Dermis microvascular lymphatic vessel endothelial cell (primary cell): ENCODE measurements at places on chromosomes 1 and 21. TPM values are rescaled to one million over a fixed set of nuclear protein-coding genes. Genes with fewer than 3 reads are reported as not detected.
A peak's percentile ranks its signal among the peaks of the same experiment; 100 is the strongest.

- no peak for DNase-seq
These were observed 36.5 kb downstream of the LRRC8C start for GRCh38 chr1:89669441-89669840.

- DNase-seq, result no peak
These were observed 50.1 kb downstream of the ATF6 start for GRCh38 chr1:161816201-161816600.

DNA sequence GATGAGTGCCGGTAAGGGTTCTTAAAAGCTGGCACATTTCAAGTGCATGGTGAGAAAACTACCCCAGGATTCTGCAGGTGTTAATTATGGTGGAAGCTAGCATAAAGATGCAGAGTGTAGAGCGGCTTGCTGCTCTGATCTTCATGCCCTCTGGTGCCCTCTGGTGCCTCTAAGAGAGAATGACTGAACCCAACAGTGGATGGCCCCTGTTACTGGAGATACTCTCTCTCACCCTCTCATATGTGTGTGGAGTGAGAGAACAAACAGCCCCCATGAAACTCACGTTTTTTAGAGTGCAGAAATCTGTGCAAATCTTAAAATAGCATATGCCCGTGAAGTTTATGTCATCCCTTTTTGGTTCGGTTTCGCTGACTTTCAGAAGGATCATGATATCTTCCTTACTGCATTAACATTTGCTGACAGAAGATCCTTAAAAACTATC lies 90.0 kb downstream of the GRIK1 start:
- peak; percentile 60 for DNase-seq

DNA sequence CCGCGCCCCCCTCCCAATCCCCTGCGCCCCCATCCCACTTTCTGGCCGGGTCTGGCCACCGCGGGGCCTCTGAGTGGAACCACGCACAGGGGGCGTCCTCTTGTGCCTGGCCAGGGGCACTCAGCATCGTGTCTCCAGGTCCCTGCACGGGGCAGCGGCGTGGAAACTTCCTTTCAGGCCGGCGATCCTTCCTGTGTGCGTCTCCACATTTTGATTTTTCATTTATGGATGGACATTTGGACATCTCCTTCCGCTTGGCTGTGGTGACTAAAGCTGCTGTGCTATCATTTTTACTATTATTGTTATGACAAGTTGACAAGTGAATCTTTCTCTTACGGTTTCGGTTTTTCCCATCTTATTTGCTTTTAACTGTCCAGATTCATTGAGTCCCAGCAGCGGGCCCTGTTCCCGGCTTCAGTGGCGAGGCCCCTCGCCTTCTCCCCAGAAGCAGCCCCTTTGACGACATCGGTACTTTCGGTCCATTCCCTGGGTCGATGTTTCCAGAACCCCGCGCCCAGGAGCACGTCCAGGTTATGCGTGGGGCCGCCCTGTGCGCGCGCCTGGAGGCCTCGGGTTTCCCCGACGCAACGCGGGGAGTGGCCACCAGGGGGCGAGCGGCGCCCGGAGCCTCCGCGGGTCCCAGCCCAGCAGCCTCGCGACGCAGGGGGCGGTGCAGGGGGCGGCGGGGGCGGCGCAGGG lies 12.4 kb upstream of the SLC19A1 start:
- peak; percentile 70 for DNase-seq

DNA sequence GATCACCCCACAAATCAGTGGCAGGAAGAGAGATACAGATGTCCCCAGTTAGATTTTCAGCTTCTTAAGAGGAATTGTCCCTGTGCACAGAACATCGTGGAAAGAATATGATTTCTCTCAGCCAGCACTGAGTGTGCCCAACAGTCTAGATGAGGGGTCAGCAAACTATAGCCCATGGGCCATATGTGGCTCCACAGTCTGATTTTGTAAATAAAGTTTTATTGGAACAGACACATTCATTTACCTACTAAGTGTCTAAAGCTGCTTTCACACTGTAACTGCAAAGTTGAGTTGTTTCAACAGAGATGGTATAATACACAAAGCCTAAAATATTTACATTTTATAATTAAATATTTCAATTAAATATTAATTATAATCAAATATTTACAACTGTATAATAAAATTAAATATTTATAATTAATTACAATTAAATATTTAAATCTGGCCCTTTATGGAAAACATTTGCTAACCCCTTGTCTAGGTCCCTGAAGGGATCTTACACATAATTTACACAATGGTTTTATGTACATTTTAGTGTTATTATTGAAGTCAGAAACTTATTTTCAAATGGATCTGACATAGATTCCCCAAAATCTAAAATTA lies 407.6 kb downstream of the PTPRU start:
- DNase-seq, result no peak

DNA sequence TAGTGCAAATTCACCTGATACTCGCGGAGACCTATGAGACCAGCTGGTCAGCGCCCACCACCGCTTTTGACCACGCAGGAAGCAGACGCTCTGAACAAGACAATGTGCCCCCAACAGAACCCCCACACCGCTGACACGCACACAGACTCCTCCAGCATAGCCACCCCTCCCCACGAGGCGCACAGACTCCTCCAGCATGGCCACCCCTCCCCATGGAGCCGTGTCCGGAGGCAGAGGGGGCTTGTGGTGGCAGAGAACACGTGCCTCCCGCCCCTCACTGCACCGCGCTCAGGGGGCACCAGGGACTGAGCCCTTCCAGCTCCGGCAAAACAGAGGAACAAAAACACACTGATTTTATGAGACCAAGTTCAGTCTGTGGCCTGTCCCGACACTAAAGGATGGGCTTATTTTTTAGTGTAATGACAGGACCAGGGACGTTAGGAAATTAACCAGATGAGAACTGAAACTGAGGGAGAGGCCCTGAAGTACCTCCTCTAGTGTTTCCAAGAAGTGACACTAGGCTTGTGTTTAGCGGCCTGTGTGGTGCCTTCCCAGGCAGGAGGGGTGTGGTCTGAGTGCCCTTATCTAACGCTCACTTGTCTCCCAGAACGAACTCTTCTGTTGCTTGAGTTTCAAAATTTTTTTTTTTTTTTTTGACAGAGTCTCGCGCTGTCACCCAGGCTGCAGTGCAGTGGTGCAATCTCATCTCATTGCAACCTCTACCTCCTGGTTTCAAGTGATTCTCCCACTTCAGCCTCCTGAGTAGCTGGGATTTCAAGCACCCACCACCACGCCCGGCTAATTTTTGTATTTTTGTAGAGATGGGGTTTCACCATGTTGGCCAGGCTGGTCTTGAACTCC lies 10.0 kb upstream of the AGPAT3 start:
- DNase-seq, result no peak

DNA sequence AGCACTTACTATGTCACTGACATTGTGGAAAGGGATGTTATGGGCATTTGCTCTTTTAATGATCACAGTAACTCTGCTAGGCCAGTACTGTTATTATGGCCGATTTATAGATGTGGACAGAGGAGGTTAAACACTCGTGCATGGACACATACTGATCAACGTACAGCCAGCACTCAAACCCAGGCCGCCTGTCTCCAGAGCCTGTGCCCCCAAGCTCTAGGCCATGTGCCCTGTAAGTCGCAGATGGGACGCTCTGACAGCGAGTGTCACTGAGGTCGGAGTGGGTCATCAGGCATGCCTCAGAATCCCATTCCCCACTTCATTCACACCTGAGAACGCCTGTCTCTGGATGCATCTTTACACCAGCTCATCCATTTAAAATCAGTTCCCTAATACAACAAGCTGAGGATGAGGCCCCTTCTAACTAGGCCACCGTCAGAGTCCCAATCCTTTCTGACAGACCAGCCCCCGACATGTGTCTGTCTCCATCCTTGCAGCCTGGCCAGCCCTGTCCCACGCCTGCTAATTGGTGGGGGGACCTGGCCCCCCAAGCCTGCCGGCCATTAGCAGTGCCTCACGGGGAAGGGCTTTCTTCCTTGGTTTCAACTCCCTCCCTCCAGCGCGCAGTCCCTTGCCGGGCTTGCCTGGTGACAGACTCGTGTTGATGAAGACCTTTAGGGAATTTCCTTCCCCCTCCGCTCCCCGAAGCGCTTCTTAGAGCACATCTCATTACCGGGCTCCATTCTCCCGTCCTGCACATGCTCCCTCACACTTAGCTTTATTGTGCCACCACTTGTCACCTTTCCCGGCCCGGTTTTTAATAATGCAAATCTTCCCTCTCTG lies 436.8 kb downstream of the KIF26B start:
- no peak for DNase-seq

DNA sequence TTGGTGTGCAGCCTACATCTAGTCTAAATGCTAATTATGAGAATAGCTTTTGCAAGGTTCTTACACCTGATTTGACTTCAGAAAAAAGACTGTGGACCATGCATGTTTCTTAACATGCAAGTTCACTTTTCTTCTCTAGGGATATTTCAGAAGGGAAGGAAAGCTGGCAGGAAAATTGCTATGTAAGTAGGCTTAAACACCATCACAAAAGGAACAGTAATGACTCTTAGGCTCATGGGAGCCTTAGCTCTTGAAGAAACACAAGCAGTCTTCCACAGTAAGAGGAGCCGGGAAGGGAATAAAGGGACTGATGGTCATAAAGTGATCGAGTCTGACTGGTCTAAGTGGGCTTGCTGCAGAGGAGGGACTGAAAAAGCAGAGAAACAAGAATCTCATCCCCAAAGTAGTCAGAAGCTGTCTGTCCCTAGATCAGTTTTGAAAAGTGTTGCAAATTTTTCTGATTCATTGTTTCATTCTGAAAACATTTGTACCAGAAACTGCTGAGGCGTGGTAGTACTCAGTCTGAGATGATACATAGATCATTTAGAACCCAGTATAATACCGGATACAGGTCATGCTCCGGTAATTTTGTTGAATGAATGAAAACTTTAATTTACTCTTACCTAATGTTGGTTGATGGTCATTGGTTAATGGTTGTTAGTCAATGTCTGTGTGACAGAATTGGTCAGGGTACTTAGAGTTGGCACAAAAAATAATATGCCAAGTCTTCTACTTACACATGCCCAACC lies 40.9 kb downstream of the SMYD2 start:
- DNase-seq, result no peak

DNA sequence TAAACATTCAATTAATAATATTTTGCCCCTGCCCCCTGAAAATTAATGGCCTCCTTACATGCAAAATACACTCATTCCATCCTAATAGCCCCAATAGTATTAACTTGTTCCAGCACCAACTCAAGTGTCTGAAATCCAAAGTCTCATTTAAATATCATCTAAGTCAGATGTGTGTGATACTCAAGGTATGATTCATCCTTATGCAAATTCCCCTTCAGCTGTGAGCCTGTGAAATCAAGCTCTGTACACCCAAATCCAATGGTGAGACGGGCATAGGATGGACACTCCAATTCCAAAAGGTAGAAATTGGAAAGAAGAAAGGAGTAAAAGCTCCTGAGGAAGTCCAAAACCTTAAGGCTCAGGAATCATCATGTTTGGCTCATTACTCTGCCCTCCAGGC lies 83.5 kb downstream of the HHAT start:
- DNase-seq, result no peak

GRCh38 chr1:118202076-118202608 lies 17.1 kb upstream of the SPAG17 start:
- no peak for DNase-seq

- DNase-seq, result peak; percentile 28
These were observed 7.0 kb upstream of the IGSF21 start for GRCh38 chr1:18100491-18101063.

GRCh38 chr1:192167911-192168700 lies 9.8 kb downstream of the RGS18 start:
- DNase-seq, result peak; percentile 55

GRCh38 chr1:220791956-220792355 lies 5.2 kb downstream of the MTARC1 start:
- DNase-seq, result peak; percentile 16

- DNase-seq, result no peak
These were observed 23.4 kb upstream of the TSPAN2 start for GRCh38 chr1:115112496-115113375.

DNA sequence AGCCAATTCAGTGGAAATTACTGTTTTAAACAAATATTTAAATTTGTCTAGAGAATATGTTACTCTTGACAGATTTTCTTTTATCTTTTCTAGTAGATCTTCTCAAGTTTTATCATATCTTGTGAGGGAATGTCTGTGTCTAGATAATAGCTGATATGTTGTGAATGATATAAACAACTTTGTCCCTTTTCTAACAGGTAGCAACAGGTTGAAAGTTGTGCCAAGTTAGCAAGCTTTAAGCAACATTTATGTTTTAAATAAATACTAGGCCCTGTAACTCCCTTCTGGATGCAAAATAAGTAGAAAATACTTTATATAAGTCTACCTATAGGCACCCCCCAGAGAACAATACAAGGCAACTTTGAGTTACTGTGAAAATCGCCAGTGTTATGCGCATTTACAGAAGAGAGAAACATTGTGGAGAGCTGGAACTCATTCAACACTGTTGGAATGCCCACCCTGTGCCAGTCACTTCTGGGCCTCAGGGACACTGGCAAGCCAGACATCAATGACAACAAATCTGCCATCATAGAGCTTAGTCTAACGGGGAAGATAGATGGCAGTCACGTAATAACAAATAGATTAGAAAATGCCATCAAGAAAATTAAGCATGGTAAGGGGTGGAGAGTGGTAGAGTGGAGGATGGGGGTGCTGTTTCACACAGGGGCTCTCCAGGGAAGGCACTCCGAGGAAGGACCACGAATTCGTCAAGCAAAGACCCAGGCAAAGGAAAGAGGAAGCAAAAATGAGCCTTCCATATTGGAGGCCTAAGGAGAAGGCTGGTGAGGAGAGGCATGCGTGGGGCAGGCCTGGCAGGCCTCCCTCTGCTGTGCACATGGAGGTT lies 4.4 kb downstream of the MAP3K21 start:
- DNase-seq, result no peak

- no peak for DNase-seq
These were observed 3.9 kb downstream of the S100A9 start for GRCh38 chr1:153361480-153362109.

DNA sequence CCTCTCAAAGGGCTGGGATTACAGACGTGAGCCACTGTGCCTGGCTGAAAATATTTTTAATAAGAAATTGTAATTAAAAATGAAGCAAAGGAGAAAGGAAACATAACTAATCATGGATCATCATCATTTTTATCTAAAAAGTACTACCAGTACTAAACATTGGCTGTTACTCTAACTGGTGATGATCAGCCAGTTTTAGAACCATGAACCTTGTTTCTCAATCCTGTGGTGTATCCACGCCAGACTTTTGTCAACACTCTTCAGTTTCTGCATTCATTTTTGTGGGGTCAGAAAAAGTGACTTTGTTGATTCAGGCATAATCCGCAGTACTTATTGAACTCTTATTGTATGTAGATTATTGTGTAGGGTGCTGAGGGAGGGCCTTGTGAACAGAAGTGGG lies 52.3 kb downstream of the VPS13D start:
- no peak for DNase-seq

DNA sequence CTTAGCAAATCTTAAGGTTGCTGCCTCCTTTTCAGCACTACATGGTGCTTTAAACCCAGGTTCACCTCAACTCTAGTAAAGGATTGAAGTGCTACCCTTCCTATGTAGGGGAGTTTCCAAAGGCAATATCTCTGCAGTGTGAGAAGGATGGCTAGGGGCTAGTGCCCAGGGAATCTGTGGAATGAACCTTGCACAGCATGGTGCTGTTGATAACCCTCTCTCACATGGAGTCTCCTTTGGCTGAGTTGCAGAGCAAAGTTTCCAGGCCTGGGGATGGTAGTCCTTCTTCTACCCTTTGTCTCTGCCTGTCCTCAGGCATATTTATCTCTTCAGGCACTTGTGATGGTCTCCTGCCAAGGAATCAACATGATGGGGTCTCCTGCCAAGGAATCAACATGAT lies 59.4 kb downstream of the AXDND1 start:
- DNase-seq, result no peak

NLRP3 gene
- total RNA-seq, result under 0.01 TPM in 1 of 2 replicates, not detected in the other

GGPS1 gene
- total RNA-seq, result 10.4 and 20.6 TPM in 2 replicates

MIA3 gene
- total RNA-seq, result 20.8 and 25.0 TPM in 2 replicates

FCAMR gene
- not detected in 2 replicates for total RNA-seq

NGF gene
- total RNA-seq, result 0.26 and 0.51 TPM in 2 replicates

LORICRIN gene
- total RNA-seq, result not detected in 2 replicates

MNDA gene
- total RNA-seq, result not detected in 2 replicates

PAQR6 gene
- total RNA-seq, result 0.38 and 0.39 TPM in 2 replicates

LENEP gene
- 0.13 and 0.38 TPM in 2 replicates for total RNA-seq
